AG10803 (cell line): ENCODE measurements at places on chromosomes 3 and 15.

GRCh38 chr3:128009952-128010846, 42.0 kb upstream of the SEC61A1 start:
- DNase-seq = peak; percentile 92

DNA sequence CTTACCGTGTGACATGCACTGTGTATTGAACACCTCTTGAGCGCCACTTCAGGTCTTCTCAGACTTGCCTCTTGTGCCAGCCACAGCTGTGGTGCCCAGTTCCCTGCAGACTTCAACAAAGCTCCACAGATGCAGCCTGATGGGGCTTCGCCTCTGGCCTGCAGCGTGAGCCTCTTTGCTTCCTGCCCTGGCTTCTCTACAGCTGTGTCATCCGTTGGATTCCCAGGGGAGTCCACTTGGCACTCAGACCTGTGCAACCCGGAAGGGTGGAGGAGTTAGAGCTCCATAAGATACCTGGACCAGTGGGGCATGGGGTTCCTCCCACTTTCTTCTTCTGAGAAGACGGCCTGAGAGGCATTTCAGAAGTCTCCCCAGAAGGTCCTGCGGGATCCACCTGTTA, 57.7 kb upstream of the BNIP2 start:
- DNase-seq = no peak

DNA sequence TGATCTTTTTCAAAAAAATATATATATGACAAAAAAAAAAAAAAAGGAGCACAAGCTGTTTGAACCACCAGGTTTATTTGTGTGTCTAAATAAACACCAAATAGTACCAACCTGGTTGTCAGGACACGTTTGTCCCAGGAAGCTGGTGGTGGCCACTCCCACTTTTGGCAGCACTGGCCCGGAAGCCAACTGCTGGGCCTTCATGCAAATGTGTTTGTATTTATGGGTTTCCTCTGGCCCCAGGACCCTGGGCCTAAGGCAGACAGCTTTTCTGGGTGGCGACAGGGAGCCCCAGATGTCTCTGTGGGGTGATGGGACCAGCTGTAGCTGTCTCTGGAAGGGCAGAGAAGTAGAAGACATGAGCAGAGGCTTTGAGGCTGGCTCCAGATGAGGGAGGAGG, 31.6 kb downstream of the PRKCD start:
- no peak for DNase-seq

GRCh38 chr15:82979726-82980125, 6.3 kb upstream of the RAMAC start:
- no peak for DNase-seq

- peak; percentile 27 for DNase-seq
Observed at GRCh38 chr3:65828706-65829105, 210.0 kb downstream of the MAGI1 start.

GRCh38 chr3:187914231-187914630, 169.0 kb upstream of the BCL6 start:
- no peak for DNase-seq

DNA sequence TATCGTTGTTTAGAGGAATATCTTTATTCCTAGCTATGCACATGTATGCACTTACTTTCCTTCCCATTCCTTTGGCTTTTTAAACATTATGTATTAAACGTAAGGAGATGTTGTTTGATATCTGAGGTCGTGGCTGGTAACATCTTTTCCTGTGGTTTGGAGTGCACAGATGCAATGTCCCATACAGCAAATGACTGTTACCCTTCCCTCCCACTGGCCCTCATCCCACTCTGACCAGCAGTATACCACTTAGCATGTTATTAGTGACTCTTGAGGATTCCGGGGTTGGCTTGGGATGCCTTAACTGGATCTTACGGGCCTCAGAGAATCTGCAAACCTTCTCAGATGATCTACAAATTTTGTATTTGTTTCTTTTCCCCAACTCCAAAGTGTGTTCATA, 34.5 kb downstream of the TGFBR2 start:
- no peak for DNase-seq

DNA sequence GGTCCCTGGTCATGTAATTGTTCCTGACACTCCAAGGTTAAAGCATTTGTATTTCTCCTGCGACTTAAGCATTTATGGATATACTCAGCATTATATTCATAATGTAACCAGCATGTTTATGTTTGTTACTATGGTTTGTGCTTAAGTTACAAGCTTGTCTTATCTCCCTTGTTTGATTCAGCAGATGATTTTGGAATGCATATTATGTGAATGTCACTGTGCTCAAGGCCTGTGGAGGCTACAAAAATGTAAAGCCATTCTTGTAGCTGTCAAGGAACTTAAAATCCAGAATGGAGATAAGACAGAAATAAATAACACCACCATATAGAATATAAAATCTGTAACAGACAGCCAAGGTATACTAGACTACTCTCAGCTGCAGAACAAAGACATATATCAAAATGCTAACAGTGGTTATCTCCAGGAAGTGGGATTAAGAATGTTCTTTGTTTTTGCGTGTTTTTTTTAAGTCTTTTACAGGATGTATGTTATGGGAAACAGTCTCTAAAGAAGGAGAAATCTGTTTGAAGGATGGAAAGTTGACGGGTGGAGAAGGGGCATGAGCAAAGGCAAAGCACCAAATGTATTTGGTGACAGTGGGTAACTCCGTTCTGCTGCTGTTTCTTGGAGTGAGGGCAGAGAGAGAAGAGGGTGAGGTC, 61.4 kb downstream of the IGF2BP2 start:
- DNase-seq = no peak

GRCh38 chr3:115551016-115551415, 72.3 kb upstream of the GAP43 start:
- DNase-seq = no peak

DNA sequence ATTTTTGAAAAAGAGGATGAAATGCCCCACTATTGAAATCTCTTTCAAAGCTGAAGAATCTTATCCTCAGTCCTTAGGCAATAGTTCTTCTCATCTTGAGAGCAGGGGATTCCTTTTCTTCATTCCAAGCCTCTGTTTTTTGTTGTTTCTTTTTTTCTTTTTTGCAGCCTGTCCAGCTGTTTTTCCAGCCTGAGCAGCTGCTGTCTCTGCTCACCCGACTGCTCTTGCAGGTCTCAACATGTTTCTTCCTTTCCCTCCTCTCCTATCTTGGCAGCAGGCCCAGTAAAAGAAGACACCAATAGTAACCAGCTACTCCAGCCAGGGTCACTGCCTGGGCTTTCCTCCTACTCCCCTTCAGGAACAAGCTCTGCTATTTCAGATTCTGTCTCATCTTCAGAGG, 23.8 kb downstream of the MEX3B start:
- DNase-seq = peak; percentile 21

DNA sequence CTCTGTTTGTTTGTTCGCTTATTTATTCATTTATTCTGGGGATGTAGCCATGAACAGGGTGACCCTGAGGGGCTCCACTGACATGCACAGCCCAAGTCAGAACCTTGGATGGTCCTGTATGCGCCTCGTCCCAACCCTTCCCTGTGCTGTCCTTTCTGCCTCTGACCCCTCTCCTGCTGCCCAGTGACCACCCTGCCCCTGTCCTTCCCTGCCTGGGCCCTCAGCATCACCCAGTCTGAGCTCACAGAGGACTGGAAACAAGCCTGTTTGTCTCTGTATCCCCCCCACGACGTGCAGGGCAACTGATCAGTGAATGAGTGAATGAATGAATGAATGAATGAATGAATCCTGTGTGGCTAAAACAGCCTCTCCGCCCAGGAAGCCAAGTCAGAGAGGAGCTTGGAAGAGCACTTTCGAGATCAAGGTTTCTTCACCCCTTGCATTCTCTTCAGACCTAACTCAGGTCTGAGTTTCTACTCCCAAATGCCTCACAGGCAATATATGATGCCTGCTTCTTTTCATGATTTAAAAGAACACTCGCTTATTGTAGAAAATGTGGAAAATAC, 157.7 kb downstream of the SMAD6 start:
- no peak for DNase-seq

GRCh38 chr15:96338766-96339618, 8.5 kb downstream of the NR2F2 start:
- no peak for DNase-seq

GRCh38 chr3:8488411-8488810, 13.2 kb upstream of the LMCD1 start:
- peak; percentile 67 for DNase-seq

- DNase-seq = no peak
Observed at GRCh38 chr15:25188551-25189101, 233.8 kb downstream of the SNRPN start.

- DNase-seq = no peak
Observed at GRCh38 chr15:66124651-66125050, 128.9 kb downstream of the MEGF11 start.

DNA sequence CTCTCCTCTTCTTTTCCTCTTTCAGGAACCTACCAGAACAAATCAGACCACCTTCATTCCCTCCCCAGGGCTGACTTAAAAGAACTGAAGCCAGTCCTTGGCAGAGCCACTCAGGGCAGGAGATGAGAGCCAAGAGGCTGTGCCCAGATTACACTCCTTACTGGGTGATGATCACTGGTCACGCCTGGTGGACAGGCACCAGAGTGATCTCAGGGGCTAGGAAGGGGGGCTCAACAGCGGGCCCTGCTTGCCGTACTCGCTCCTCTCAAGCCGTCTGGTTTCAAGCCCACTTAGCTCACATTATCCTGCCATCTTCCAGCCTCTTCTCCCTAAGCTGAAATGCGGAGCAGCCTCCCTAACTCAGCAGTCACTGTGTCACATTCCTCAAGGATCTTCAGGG, 1.7 kb upstream of the FAH start:
- DNase-seq = no peak

- DNase-seq = peak; percentile 43
Observed at GRCh38 chr3:30553641-30554316, 52.6 kb upstream of the TGFBR2 start.

GRCh38 chr3:187714404-187714979, 12.1 kb upstream of the RTP2 start:
- peak; percentile 68 for DNase-seq

GRCh38 chr3:129195731-129196256, 12.1 kb upstream of the CNBP start:
- DNase-seq = peak; percentile 95

DNA sequence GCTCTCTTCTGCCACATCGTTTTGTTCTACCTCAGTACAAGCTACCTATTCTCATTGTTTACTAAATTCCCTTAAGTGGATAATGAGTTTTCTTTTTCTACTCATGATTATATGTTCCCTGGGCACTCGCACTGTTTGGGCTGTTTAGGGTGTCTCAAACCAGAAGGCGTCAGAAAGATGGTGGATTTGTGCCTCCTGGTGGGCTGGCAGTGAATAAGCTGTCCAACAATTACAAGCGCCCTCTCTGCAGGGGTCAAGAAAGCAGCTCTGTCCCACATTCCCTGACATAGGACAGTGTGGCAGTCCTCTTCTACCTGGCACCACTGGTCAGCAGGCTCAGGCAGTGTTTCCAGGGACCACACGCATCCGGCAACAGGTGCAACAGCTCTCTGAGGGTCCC, 173.4 kb upstream of the PPP2R3A start:
- no peak for DNase-seq

GRCh38 chr3:37910671-37911400, 49.2 kb downstream of the CTDSPL start:
- no peak for DNase-seq

GRCh38 chr3:50950591-50950990, 275.9 kb downstream of the DOCK3 start:
- no peak for DNase-seq

DNA sequence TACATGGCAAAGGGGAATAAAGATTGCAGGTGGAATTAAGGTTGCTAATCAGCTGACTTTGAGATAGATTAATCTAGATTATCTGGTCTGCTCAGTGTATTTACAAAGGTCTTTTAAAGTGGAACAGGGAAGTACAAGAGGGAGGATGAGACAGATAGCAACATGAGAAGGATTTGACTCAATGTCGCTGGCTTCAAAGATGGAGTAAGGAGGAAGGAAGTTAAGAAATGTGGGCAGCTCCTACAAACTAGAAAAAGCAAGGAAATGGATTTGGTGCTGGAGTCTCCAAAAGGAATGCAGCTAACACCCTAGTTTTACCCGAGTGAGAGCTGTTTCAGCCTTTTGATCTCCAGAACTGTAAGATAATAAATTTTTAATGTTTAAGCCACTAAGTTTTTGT, 180.7 kb upstream of the TTC14 start:
- no peak for DNase-seq
